ENCODE measurements at places on chromosomes 1 and 21.

DNA sequence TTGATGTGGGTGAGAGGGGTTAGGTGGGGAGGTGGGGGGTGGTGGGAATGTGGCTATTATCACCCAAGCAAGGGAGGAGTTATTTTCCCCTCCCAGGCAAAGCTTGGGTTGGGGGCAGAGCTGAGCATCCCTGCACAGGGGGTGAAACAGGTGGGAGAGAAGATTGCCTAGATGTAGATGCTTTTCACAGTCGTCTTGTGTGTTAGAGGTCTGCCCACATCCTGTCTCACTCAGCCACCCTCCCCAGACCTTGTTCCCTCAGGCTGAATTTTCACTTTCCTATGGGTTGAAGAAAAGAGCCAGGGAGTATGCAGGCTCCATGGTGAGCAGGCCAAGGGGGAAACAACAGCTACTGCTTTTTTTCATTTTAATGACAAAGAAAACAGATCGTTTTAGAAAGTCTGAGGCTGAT is 223.5 kb downstream of the KIF26B start:
- DNase-seq: no peak

DNA sequence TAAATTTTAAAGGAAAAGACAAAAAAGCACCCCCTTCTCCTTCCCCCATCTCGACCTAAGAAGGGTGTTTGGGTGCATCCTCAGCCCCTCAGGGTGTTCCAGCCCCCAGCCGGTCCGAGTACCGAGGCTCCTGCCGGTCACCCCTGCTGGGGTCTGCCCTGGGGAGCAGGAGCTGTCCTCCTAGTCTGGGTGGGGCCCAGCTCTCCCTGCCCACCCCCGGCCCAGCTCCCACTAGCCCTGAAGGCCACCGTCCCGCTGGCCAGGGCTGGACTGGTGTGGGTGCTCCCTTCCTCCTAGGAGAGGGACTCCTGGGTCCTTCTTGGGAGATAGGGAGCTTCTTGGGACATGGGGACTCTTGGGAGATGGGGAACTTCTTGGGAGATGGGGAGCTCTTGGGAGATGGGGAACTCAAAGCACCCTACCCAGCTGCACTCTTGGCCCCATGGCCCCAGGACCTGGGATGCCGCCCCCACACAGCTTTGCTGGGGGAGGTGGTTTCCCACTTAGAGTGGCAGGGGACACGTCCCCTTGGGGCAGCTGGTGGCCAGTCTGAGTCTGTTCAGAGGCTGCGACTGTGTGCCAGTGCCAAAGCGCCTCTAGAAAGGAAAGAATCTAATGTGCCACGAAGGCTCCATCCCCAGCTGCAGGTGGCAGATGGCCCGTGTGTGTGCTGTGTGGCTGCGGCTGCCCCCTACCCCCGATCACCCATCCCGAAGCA is 44.5 kb downstream of the MORN1 start:
- no peak for DNase-seq

GRCh38 chr1:230276401-230276800 is 149.7 kb downstream of the PGBD5 start:
- no peak for DNase-seq

DNA sequence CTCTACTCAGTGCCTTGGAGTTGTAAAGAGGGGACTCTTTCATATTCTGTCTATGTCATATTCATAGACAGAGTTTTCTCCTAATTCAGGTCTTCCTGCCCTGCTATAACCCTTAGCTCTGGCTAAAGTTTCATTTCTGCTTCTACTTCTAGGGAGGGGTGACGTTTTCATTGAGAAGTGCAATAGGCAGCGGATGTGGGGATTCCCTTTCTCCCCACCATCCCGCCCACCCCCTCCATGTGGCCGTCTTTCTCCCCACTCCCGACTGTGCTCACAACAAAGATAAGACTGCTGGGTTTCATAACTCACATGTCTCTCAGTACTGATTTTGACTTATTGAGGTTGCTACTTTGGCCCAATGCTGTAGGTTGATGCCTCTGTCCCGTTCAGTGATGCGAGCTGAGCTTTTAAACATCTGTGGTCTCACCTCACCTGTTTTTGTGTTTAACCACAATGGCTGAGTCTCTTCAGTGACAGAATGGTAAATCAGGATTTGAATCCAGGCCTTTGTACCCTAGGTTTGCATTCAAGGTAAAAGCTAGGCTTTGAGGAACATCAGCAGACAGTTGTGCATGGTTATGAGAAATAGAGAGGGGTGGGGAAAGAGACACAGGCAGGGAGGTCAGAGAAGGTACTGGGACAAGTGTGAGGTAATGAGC is 7.8 kb upstream of the KIF14 start:
- DNase-seq: no peak

DNA sequence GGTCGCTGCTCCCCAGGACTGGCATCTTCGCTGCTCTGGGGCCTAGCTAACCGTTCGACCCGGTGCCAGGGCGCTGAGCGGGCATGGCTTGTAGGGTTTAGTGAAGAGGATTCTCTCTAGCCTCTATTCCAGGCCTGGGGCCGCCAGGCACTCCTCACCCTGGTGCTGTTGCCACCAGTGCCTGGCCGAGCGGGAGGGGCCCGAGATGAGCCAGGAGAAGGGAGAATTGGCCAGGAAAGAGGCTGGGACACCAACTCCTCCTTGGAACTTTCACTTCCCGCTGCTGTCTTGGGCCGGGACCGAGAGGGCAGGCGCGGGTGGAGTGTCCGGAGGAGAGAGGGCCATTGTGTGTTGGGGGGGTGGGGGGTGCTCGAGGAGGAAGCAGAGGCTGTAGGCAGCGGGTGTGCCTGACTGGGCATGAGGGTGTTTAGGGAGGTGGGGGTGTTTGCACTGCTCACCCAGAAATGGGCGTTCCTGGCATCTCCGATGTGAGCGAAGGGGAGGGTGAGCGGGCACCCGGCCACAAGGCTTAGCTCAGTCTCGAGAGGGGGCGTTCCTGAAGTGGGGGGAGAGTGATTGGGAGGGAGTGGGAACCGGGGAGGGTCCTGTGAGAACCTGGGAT is 772 bp downstream of the ADAM15 start:
- DNase-seq: no peak

- no peak for DNase-seq
Measured at GRCh38 chr1:12059722-12060464, 3.2 kb upstream of the TNFRSF8 start.

DNA sequence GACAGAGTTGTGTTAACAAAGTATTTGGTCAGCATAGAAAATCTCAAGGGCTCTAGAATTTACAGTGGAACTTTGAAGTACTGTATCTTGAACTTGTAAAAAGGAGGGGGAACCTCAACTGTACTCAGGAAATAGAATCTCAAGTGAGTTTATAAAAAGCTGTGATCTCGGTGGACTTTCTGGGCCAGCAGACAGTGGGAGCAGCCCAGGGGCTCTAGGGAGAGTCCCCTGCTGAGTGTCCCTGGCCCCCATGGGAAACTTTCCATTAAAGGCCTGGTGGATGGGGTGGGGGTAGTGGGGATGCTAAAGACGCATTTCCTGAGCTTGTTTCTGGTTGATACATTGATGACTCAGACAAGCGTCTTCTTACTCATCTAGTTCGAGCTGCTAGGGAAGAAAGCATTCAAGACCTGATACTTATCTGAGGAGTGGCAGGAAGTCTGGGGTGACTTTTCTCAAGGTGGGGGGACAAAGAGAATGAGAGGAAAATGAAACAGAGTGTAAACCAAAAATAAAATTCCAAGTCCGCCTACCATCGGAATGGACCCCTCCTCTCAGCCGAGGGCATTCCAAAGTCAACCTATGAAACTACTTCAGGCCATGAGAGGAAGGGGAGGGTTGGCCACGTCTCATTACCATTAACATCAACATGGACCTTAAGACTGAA is 65.5 kb downstream of the NID1 start:
- DNase-seq: no peak

DNA sequence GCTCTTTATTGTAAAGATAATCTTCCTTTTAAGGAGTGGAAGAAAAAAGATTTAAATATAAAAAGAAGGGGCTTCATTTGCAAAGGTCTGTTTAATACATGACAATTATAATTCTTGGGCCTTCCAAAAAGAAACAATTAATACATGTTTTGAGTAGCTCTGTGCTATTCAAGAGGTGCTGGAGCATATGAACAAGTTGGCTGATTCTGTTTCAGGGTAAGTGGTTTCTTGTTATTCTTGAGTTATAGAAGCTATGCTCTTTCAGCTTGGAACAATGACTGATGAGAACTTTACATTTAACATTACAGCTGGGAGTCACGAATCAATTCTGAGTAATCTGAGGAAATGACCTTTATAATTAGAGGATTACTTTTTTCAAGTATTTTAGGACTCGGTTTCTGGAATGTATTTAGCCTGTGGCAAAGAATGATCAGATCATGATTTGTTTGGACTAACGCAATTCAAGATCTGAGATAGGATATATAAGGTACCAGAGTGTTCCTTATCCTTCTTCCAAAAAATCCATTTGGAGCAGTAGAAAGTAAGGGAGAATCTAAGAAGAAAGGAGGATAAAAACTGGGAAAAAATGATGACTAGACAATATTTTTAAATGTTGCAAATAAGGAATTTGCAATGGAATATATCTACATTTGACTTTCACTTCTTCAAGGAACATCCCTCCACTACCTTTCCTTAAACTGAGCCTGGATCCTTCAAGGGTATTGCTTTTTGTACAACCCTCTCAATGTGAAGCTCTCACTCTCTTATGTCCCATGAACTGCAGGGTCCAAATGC is 77.1 kb upstream of the KCTD3 start:
- DNase-seq: no peak

DNA sequence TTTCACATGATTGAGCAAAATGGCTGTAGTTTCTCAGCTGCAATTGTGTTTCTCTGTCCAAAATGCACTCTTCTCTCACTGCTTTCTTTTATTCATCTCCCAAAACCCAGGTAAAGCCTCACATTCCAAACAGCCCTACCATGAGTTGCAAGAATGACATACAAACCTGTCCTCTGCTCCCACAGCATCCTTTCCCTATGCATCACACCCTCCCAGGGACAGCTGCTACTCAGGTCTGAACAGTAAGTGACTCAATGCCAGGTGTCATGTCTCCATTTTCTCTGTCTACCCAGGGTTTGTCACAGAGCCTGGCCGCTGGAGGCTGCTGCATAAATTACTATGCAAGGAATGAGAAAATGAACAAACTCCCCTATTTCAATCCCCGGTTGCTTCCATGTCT is 118.5 kb downstream of the PLD5 start:
- DNase-seq: no peak

DNA sequence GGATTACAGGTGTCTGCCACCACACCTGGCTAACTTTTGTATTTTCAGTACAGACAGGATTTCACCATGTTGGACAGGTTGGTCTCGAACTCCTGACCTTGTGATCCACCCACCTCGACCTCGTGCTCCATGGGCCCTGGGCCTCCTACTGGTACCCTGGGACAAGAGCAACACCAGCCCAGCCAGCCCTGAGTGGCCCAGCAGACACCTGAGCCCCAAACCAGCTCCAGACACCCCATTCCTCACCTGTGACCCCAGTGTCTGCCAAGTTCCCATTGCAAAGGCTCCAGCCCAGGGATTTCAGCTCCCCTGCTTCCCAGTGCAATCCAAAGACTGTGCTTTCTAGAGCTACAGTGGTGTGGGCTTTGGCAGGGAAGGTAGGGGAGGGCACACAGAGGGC is 14.6 kb downstream of the MEF2D start:
- no peak for DNase-seq

DNA sequence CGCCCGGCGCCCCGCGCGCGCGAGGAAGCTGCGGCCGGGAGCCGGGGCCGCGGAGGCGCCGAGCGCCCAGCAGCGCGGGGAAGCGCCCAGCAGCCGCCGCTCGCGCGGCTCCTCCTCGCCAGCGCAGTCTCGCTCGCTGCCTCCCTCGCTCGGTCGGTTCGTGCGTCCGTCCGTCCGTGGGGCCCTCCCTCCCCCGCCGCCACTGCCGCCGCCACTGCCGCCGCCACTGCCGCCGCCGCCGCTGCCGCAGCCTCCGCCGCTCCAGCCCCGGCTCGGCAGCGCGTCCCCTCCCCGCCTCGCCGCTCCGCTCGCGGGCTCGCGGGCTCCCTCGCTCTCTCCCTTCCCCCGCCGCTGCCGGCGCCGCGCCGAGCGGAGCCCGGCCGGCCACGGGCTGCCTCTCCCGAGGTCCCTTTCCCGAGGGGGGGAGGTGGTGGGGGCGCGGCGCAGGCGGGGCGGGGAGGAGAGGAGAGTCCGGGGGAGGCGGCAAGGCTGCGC is at the start of gene KCND3:
Gene KCND3 (minus strand): TSS at position 138 of the 495 bp plus-strand sequence.
- DNase-seq: no peak

DNA sequence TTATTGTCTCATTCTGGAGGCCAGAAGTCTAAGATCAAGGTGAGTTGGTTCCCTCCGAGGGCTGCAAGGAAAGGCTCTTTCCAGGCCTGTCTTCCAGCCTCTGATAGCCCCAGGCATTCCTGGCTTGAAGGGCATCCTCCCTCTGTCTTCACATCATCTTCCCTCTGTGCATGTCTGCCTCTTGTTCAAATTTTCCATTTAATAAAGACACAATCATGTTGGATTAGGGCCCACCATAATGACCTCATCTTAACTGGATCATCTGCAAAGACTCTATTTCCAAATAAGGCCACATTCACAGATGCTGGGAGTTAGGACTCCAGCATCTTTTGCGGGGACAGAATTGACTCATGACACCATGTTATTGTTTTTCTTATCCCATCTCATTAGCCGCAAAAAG is 24.5 kb downstream of the HUNK start:
- DNase-seq: no peak

DNA sequence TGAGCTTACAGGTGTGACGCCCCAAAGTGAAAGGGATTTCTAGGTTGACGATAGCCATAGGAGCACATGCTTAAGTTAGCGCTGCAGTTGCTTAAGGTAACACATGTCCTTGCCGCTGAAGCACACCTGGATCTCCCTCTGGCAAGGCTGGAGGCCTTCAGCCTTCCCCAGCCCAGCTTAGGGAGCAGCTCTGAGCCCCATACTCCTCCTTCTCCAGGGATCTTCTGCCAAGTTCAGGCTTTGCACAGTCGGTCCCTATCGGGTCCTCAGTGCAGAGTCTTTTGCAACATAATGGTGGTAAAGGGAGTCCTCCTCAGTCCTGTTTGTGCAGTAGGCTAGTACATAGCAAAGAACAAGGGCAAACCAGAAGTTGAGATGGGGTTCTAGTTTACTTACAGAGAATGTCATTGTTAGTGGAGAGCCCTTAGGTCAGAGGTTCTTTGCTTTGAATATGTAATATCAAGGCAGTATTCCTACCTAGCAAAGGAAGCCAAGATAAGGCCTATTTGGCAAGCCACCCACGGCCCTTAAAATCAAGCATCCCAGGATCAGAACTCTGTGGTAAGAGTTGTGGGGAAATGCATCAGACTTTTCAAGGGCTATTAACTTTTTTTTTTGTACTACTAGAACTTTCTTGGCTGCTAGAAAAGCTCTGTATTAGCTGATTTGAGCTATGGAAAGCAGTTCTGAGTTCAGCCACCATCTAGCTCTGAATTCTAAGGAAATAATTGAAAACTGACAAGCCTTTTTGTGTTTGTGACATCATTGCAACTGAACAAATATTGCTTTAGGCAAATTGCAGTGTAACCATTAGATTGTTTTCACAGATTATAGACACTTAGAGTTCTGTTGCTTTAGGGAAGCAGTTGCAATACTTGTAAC is 1.4 kb downstream of the EVA1C start:
- no peak for DNase-seq

GRCh38 chr1:17768651-17769241 is 13.6 kb downstream of the ACTL8 start:
- no peak for DNase-seq

Measured in right renal pelvis (tissue), 4 donors.